ENCODE measurements at places on chromosomes 4 and X.

GRCh38 chr4:2647403-2648158, 108.6 kb downstream of the TNIP2 start:
- DNase-seq, result no peak

GRCh38 chr4:624705-625590, at the start of gene PDE6B:
Gene PDE6B (plus strand): TSS chr4:625573. CDS start chr4:625627, 54 bp downstream.
- no peak for DNase-seq

- no peak for DNase-seq
Measured at GRCh38 chr4:152778656-152779512, 646 bp downstream of the TIGD4 start.

- no peak for DNase-seq
Measured at GRCh38 chrX:9072281-9072680, 38.4 kb upstream of the FAM9B start.

- no peak for DNase-seq
Measured at GRCh38 chr4:102216666-102217065, 128.6 kb downstream of the SLC39A8 start.

DNA sequence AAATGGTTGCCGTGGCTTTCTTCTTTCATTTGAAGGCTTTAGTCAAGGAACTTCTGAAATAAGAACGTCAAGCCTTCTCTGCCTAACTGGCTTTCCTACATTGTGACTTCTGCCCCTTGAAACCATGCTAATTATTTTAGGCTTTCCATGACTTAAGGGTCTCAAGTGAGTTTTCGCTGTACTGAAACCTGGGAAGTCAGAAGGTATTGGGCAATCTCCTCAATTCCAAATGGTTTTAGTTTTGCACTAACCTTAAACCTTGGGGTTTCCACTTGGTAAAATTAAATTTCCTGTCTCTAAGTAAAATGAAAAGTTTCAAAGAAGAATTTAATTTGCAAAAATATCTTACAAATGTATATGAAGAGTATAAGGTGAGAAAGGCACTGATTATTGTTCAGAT, 73.8 kb downstream of the MBNL3 start:
- DNase-seq, result no peak

- DNase-seq, result no peak
Measured at GRCh38 chr4:162341533-162341932, 177.7 kb upstream of the FSTL5 start.

GRCh38 chr4:38686682-38687081, 22.7 kb downstream of the KLF3 start:
- DNase-seq, result no peak

DNA sequence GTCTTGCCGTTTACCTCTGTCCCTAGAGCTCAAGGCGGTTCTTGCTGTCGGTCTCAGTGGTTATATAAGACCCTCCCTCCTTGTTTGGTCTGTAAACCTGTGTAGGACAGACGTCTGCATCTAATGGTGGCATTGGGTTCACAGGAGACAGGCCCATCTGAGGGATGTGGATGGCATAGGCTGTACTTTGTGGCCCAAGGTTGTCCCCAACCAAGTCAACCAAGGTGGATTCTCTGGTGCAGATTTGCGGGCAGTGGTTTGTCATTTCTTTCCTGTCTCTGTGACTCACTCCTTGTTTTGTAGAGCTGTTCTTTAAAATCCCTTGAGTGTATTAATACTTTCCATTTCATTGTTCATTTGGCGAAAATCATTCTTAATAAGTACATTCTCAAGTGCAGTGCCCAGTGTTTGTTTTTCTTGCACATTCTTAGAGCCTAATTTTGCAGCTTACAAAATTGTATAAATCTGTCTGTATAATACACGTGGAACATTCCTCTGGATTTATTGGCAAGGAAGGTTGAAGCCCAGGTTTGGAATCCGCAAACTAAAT, 68.0 kb upstream of the TLR2 start:
- DNase-seq, result no peak

DNA sequence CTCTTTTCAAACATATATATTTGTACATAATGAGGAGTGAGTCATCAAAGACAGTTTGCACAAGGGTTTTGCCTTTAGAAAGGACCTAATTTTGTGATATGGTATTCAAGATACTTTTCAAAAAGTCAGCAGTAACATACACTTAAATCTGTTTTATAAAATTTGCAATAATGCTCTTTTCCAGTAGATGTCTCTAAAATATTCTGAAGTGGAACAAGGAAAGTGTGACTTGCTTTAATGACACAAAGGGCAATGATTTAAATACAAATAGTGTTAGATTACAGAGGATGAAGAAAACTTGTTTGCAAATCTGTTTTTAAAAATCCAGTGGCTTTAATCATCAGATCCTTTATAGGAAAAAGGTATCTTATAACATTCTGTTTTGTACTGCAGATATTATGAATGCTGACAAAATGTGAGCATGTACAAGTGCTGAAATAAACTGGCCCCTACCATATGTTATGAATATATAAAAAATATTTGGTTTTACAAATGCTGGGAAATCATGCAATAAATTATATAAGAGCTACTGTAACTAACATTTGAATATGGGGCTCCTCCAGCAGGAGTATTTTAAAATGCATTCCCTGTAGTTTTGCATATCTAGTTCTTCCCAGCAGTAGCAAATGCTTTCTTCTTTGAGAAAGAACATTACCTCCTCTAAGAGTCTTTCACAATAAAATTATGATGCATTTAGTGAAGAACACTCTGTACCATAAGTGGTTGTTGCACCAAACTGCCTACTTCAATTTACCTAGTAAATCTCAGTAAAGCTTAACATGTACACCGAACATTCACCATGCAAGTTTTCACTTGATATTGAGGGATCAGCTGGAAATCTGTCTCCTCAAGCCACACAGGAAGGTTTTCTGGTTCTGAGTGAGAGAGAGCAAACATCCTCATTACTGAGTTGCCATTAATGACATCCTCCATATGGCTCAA, 20.2 kb downstream of the MMRN1 start:
- no peak for DNase-seq

DNA sequence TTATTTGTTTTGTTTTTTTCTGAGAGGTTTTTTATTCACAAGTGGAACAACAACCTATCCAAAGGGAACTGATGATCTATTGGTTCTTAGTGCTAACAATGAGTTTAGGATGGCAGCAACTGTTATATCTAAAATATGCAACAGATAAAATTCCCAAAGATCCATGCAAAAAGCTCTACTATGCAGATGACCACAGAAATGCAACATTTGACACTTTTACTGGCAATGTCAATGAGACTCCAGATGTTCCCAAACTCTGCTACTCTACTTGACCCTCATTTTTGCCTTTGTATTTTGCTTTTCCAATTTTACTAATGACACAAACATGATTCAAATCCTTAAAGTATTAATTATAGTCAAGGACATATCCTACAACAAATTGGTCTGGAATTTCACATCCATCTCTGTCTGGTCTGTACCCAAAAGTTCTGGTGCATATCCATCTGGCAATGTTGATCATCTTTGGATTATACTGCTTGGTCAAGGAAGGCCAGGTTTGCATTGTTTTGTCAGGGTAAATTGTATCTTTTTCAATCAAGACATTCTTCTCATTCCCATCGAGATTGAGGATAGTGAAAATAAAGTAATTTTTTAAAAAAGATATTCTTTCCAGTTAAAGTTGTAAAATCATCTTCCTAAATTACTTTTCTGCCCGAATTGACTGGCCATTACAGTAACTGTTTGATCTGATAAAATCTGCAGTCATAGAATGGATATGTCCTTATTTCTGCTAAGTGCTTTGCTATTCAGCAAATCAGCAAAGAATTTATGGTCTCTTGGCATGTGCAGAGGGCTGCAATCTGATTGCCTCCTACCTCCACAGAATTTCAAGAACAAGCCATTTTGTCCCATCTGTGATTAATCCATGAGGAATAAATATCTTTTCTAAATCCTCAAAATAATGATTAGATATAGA, 73.6 kb downstream of the FGFBP1 start:
- DNase-seq, result no peak

DNA sequence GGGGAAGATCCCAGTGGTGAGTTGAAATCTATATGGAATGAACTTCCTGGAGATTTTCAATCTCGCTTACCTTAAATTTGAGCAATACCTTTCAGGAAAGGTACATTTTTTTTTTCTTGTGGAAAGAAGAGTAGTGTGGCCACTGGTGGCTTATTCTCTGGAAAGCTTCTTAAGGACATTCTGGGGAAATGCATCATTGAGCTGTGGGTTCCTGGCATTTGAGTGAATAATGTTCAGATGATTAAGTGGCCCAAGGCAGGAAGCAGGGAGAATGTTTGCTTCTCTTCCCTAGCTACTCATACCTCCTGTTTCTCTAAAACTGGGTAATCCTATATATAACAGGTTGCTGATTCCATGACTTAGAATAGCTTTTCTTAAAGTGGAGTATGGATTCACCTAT, 31.8 kb downstream of the STAG2 start:
- no peak for DNase-seq

- no peak for DNase-seq
Measured at GRCh38 chr4:169655401-169655800, 35.0 kb downstream of the CLCN3 start.

- DNase-seq, result no peak
Measured at GRCh38 chrX:531611-531936, 99.0 kb upstream of the SHOX start.

DNA sequence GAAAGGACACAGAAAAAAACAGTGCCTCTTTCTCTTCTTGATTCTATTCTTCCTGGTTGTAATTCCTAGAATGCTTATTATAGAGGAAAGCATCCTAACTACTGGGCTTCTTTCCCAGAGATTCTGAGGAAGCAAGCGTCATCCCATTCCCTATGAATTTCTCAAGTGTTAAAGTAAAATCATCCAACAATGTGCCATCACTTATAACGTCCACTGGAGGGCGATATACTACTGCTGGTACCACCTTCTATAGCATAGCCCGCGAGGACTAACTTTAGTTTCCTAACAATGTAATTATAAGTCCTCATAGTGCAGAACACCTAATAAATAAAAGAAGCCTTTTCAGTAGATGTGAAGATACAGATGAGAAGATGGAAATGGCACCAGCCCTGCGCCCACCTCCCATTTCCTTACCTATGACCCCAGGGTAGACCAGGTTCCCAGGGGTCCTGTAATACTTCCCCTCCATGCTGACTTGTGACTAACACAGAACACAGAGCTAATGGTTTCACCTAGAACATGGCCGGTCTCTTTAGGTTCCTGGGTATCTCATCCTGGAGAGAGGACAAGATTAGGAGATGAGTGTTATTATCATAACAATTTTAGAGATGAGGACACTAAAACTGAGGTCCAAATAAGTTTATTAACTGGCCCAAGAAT, 4.2 kb downstream of the CENPVL3 start:
- DNase-seq, result peak; percentile 28

DNA sequence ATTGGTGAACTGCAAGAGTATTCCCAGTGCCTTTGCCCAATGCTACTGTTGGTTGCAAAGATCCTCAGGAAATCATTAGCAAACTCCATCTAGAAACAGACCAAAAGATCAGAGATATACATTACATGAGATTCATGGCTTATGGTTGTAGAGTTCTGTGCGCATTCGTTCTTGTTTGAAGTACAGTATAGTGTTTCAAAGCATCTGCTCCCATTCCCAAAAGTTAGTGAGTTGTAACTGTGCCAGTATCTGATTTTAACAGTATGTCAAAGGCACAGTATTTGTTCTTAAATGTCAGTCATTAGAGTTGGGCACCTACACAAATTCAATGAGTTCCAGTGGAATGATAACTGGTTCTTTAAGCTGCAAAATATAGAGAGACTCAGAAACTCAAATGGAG, 314.7 kb upstream of the ATOH1 start:
- no peak for DNase-seq

- no peak for DNase-seq
Measured at GRCh38 chr4:182893047-182893446, 24.1 kb downstream of the DCTD start.

- peak; percentile 42 for DNase-seq
Measured at GRCh38 chr4:105130945-105131344, 15.7 kb upstream of the TET2 start.

DNA sequence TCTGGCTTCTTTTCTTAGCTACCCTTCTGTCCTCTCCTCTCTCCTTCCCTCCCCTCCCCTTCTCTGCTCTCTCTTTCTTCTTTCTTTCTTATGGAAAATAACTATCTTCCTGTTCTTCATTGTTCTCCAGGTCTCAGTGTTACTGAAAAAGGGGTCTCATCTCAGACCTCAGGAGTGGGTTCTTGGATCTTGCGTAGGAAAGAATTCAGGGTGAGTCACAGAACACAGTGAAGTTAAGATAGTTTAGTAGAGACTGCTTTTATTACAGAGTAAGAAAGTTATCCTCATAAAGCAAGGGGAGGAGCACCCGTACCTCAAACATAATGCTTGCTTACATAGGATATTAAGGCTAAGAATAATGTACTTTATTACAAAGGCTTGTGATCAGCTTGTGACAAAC, 31.8 kb upstream of the CWH43 start:
- no peak for DNase-seq

- no peak for DNase-seq
Measured at GRCh38 chr4:139839403-139840031, 173.9 kb downstream of the MGST2 start.

GRCh38 chr4:152063621-152064240, 302.9 kb upstream of the GATB start:
- no peak for DNase-seq

DNA sequence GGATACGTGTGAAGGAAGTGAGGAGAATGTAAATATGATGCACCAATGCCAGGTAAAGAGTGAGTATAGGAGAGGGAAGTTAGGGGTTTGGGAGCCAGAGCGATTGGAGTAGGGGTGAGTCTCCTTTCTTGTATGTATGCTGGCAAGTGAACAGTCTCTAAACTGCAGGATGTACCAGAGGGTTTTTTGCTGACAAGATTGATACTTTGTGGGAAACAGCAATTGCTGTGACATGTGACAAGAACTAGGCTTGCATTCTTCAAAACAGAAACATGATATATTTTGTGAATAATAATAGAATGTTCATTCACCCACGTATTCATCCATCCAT, 706 bp downstream of the CHIC1 start:
- no peak for DNase-seq

GRCh38 chr4:142353149-142353738, 492.9 kb downstream of the INPP4B start:
- DNase-seq, result peak; percentile 72

DNA sequence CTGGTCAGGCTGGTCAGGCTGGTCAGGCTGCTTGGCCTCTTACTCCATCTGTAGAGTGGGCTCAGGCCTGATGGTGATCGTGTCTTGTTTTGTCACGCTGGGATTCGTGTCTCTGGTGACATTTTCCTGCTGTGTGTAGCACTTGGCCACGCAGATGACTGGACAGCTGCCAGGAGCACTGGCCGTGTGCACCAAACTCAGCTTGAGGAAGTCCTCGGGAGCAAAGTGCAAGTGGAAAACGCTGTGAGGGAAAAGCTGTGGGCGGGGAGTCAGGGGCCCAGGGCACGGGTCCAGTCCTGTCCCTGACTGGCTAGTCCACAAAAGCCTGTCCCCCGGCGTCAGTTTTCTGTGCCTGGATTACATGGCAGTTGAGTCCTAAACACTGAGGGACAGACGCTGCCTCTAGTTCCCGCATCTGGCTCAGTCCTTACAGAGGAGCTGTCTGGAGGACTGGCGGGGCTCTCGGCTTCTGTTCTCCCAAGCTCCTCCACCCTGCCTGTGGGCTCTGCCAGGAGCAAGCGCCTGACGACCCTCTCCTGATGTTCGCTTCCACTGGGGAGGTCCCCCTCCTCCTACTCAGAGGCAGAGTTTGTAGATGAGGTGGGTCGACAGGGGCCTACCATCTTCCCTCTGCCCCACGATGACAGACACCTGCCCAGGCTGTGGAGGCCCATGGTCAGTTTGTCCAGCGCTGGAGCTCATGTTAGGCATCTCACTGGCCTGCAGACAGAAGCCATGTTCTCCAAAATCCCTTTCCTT, 35.9 kb upstream of the GRPEL1 start:
- peak; percentile 66 for DNase-seq

- DNase-seq, result peak; percentile 5
Measured at GRCh38 chr4:22514001-22514400, 1.9 kb downstream of the ADGRA3 start.
